HAP-1 (cell line): ENCODE measurements at places on chromosomes 5 and 9.

GRCh38 chr5:1406681-1407640 is 38.3 kb downstream of the SLC6A3 start:
- DNase-seq, result no peak

- DNase-seq, result no peak
These were observed 182.9 kb downstream of the MEF2C start for GRCh38 chr5:88700121-88700520.

GRCh38 chr5:147743678-147744374 is 38.7 kb downstream of the JAKMIP2 start:
- no peak for DNase-seq

DNA sequence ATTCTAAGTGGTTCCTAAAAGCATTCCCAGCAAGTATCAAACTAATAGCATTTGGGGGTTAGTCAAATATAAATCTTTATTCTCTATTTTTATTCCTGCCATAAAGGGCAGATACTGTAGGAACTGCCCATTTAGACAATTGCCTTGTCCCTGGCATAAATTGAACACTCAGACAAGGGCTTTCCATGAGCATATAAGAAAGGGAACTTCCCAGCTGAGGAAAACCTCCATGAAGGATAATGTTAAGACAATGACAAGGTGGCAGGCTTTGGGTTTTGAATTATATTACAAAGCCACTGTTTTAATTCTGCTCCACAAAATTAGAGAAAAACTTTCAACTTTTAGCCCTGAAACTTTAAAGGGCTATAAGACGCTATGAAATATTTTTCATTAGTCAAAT is 81.3 kb downstream of the ST8SIA4 start:
- no peak for DNase-seq

DNA sequence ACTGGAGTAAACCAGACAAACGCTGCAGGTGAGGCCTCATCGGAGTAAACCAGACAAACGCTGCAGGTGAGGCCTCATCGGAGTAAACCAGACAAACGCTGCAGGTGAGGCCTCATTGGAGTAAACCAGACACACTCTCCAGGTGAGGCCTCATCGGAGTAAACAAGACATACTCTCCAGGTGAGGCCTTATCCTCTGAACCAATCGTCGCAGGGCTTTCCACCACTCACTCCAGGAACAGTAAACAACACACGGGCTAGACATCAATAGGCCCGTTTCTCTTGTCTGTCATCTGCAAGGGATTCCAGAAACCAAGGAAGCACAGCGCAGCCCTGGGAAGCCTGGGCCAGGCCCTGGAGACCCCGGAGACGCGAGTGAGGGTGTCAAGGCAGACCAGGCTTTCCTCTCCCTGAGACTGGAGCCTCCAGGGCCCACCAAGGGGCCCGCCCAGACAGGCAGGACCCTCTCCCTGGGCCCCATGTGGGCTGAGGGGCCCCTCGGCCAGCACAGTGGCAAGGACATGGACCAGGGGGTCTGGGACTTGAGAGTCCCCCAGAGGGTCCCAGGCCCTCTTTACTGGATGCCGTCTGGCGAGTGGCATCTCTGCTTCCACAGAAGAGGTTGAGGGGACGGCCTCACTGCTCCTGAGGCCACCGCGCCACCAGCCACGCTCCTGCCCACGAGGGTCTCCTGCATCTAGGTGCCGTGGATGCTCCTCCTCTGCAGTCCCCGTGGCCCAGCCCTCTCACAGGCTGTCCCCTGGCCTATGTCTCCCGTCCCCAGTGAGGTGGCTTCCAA is 26.4 kb upstream of the NSMF start:
- no peak for DNase-seq

DNA sequence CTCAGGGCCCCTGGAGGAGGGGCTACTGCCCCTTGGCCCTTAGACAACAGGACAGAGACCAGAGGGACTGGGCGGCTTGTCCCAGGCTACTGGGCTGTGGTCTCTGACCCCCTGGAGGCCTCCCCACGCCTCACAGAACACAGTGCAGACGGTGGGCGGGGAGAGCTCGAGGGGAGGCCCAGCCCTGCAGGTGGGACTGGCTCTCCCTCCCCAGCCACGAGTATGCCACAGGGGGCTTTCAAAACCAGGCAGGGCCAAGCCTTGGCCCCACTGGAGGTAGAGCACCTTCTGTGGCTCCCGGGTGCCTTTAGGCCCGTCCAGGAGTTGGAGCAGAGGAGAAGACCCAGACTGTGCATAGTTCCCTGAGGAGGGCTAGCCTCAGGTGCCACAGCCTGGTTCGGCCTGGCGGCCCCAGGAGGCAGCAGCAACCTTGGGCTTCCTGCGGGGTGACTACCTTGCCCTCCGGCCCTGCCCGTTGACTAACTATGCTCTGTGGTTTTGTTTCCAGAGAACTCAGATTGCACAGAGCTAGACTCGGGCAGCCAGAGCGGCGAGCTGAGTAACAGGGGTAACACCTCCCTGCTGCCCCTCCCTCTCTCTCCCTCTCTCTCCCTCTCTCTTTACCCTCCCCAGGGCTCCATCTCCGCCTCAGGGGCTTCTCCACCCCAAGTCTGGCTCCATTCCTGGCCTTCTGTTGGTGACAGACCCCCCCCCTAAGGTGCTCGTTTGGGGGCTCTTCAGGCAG is 15.5 kb downstream of the CARD19 start:
- DNase-seq, result no peak

DNA sequence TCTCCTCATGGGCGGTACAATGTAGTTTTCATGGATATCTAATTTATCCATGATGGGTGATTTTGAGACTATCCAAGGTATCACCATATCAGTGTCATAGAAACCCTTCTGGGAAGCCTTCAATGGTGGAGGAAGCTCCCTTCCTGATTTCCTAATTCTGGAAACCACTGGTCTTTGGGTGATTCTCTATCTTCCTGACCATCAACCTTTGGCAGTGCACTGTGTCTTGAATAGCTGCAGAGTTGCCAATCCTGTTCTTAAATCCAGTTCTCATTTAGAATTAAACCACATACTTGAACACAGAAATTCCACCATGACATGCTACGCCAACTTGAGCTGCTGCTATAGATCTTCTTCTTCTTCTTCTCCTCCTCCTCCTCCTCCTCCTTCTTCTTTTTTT is 161.7 kb upstream of the KLF9 start:
- no peak for DNase-seq

DNA sequence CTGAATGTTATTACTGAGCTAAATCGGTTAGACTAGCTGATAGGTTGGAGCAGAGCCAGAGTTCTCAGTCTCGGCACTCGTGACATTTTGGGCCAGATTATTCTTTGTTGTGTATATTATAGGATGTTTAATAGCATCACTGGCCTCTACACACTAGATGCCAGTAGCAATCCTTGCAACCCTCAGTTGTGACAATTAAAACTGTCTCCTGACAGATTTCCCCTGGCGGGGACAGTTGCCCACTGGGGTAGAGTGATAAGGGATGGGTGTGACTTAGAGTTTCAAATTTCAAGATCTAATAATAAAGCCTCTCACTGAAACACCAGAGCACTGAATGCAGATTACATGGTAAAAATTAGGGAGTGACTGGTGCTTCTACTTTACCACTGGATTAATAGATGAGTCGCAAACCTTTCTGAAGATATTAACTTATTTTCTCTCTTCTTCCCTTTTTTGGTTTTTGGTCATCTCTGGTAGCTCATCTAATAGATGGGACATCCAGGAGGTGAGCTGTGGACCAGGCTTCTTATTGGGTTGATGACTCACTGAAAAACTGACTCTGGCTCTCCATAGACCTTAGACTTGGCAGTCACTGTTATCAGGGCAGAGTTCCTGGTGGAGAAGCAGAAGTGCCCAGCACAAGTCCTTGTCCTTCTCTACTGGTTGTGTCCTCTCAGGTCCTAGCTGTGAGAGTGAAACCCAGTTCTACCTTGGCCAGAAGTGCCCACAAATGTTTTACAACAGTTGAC is 150.3 kb downstream of the UNC13B start:
- no peak for DNase-seq

- DNase-seq, result no peak
These were observed 88.1 kb downstream of the KIF4B start for GRCh38 chr5:155101697-155102096.

DNA sequence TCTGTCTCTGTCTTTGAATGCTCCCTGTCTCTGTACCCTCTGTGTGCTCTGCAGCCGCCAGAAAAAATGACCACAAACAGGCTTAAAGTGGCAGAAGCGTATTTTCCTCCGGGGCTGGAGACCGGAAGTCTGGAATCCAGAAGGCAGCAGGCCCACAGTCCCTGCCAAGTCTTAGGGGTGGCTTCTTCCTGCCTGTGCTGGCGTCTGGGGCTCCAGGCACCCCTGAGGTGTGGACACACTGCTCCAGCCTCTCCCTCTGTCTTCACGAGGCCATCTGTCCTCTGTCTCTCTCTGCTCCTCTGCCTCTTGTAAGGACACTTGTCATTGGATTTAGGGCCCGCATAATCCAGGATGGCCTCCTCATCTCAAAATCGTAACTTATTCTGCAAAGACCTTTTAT is 298.4 kb upstream of the IRX4 start:
- no peak for DNase-seq

DNA sequence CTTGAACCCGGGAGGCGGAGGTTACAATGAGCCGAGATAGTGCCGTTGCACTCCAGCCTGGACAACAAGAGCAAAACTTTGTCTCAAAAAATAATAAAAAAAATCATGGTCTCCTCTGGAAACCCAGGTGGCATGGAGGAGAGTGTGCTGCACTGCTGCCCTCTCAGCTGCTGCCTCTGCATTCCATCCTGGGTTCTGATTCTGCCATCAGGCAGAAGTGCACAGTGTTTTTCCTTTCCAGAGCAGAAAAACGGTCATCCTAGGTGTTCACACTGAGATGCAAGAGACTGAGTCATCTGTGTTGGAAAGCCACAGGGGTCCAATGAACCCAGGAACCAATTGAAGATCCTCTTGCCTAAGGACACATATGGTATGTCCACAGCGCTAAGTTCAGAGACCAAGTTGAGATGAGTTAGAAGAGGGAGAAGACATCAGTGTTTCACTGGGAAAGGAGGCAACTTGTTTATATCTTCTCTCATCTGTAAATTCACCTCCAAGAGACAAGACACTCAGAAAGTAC is 88.8 kb upstream of the DMRT1 start:
- no peak for DNase-seq

DNA sequence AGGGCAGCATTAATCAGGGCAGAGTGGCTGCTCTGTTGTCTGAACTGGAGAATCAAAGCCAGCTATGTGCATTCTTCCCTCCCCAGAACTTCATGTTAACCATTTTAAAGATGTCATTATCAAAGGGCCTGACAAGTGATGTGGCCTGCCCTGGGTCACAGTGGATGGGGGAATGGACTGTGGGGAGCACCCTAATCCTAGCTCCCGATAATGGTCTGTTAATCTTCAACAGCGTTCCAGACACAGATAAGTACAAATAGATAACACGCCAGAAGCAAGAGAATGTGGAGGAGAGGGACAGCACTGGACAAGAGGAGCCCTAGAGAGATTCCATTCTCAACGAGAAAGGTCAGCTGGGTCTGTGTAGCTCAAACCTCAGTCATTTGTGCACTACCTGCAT is 77.5 kb downstream of the DPYSL3 start:
- no peak for DNase-seq

DNA sequence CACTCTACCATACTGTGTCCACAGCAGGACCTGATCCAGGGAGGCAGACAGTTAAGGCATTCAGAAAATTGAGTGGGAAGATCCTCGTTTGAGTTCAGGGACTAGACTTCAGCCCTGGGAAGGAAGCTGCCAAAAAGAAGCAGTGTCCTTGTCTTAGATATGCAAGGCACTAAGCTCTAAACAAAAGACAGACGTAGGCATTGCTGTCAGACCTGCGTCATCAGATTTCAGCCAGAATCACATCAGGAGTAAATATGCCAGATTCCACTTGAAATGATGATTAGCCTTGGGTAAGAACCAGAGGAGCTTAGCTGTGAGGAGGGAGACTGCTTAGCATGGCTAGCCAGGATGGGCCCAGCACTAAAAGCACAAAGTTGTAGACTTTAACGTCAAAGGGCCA is 56.7 kb downstream of the MAMDC2 start:
- no peak for DNase-seq

- DNase-seq, result no peak
These were observed 466.9 kb upstream of the ARRDC3 start for GRCh38 chr5:91850031-91850430.

- DNase-seq, result no peak
These were observed 197.0 kb upstream of the DMAC1 start for GRCh38 chr9:7996558-7996957.

GRCh38 chr9:129906298-129906697 is 71.0 kb downstream of the USP20 start:
- DNase-seq, result no peak

DNA sequence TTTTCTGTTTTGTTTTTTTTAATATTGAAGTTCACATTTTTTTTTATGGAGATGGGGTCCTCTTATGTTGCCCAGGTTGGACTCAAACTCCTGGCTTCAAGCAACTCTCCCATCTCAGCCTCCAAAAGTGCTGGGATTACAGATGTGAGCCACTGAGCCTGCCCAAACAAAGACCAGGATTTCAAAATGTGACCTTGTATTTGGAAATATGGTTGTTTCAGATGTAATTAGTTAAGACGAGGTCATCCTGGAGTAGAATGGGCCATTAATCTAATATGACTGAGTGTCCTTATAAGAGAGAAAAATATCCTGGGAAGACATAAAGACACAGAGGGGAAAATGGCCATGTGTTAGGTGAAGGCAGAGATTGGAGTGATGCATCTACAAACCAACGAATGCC is 340.5 kb downstream of the RAB3C start:
- no peak for DNase-seq

DNA sequence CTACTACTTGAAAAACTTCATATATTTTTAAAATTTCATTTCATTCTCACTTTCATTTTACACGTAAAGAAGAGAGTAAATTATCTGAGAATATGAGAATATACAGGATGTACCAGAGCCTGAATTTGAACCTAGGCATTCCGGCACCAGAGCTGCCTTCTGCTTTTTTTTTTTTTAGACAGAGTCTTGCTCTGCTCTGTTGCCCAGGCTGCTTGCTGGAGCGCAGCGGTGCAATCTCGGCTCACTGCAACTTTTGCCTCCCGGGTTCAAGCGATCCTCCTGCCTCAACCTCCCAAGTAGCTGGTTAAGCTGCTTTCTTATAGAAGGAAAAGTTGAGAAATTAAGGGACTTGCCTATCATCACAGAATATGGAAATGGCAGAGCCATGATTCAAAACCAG is 540.1 kb downstream of the EBF1 start:
- no peak for DNase-seq

- no peak for DNase-seq
These were observed 312.9 kb upstream of the PRR16 start for GRCh38 chr5:120151181-120151580.

- no peak for DNase-seq
These were observed 7.4 kb downstream of the GZMK start for GRCh38 chr5:55031492-55031891.

DNA sequence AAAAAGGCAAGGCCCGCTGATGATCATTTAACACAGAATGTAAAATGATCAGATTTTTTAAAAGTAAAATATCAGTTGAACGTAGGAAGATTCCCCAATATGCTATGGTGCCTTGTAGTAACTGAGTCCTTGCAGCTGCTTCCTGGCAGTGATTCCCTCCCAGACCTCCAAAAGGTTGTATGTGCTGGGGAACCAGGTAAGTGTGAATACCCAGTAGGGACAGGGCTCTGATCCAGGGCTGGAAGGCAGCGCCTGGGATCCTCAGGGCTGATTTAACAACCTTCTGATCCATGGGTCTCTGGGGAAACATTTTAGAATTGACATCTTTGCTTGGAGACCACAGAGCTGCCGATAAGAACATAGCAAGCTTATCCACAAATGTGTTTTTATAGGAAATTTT is 76.7 kb upstream of the IL6ST start:
- no peak for DNase-seq

GRCh38 chr5:174649391-174649790 is 75.0 kb upstream of the MSX2 start:
- no peak for DNase-seq
